ENCODE measurements at places on chromosomes 1 and 21. TPM values are rescaled to one million over a fixed set of nuclear protein-coding genes. Genes with fewer than 3 reads are reported as not detected.

The NES gene
- 179 TPM for polyA plus RNA-seq

The GJB3 gene
- 0.10 TPM for polyA plus RNA-seq

The HENMT1 gene
- 12.3 TPM for polyA plus RNA-seq

The RIIAD1 gene
- polyA plus RNA-seq = not detected

The INAVA gene
- polyA plus RNA-seq = 37.8 TPM

The KRTAP21-2 gene
- polyA plus RNA-seq = not detected

The CATSPER4 gene
- not detected for polyA plus RNA-seq

The MAEL gene
- 2.6 TPM for polyA plus RNA-seq

The CYP4B1 gene
- 2.3 TPM for polyA plus RNA-seq

The KCNJ9 gene
- 0.08 TPM for polyA plus RNA-seq

The AGT gene
- 45.9 TPM for polyA plus RNA-seq

DNA sequence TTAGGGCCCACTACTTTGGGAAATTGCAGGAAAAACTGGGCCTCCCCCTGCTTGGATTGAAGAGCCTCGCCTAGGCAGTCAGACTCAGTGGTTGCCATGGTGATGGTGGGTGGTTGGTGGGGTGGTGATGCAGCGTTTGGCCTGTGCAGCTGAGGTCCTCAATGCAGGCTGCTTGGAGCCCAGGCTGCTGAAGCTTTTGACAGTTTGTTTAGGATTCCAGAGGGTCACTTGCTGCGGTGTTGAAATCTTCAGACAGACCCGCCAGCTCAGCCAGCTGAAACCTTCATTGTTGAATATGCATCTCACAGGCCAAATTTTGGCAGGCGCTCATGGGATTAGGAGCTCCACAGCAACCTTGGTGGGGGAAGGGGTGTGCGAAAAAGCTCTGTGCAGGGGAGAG, 67.9 kb downstream of the CACNA1E start:
- DNase-seq = no peak

DNA sequence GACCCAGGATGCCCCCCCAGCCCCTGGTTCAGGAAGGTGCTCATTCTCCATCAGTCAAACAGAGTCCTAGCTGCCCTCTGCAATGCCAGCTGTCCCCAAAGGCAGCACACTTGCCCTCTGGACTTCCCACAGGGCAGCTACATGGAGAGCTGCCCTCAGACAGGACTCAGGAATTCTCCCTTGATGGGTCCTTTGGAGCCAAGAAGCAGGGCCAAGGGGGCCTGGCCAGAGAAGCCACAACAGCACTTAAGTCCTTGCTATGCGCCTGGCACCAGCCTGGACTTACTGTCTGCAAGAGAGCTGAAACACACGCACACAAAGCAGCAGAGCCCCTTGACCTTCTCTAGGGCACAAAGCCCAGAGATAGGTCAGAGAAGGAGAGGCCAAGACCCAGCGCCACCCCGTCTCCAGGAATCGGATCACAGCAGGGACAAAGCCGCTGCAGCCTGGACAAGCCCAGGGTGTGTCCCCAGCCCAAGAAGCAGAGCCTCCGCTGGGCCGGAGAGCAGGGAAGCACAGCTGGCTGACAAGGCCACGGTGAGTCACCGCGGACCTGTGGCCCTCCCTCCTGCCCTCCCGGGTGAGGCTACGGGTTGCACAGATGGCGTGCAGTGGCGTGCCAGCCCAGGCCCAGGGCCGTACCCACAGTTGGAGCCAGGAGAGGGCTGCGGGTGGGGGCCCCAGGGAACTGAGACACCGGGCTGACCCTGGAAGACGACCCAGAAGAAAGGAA, 1.7 kb downstream of the WNT9A start:
- no peak for DNase-seq

- peak; percentile 32 for DNase-seq
Measured at GRCh38 chr21:17089091-17089491, 423.8 kb upstream of the CXADR start.

DNA sequence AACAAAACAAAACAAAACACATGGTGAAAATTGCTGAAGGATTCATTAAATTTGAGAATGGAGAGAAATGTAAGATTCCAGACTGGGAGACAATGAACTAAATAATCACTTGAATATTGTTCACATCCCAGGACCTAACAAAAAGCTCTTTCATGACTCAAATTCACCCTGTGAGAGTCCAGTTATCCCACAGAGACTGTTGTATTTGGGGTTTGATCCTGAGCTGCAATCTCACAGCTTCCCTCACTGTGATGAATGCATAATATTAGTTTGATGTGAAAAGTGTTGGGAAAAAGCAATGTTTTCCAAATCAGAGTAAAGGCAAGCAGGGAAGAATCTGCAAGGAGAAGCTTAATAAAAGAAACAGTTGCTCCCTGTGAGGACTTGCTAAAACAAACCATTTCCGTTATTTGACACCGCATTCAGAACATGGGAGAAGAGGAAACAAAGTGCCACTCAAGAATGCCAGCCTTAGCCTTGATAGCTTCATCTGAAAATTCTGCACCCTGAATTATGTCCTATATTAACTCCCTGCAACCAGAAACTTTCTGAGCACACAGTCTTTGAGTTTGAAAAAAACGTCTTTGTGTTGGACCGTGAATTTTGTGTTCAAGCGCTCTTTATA, 208.8 kb downstream of the DAB1 start:
- no peak for DNase-seq

DNA sequence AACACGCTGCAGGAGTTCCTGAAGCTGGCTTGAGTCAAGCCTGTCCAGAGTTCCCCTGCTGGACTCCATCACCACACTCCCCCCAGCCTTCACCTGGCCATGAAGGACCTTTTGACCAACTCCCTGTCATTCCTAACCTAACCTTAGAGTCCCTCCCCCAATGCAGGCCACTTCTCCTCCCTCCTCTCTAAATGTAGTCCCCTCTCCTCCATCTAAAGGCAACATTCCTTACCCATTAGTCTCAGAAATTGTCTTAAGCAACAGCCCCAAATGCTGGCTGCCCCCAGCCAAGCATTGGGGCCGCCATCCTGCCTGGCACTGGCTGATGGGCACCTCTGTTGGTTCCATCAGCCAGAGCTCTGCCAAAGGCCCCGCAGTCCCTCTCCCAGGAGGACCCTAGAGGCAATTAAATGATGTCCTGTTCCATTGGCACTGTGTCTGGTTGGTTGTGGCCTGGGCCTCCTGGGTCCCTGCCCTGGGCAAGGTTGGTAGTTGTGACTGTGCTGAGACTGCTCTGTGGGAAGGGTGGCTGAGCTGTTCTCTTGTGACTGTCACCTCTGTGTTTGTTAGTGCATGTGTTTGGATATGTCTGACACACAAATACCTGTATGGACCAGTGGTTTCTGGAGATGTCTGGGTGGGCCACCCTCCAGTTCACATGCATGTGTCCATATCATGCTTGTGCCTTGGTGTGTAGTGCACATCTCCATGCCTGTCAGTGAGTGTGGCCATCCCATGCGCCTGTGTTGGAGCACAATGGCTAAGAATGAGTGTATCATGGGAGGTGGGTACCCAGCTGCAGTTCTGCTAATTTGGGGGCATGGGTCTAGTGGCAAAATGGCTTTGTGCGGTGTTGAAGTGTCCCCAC, 1.4 kb downstream of the SH3BGRL3 start:
- DNase-seq = no peak

DNA sequence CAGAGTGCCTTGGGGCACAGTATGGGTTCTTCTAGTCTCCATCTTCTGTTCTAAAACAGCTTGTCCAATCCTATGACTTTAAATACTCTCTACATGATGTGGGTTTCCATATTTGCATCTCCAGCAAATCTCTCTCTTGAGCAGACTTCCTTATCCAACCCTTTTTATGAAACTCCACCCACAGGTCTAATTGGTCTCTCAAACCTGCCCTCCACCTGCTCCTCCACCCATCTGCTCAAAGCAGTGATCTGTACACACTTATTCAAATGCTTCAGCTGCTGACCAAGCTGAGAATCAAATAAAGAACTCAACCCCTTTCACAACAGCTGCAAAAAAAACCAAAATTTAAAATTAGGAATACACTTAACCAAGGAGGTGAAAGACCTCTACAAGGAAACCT, 11.5 kb downstream of the MCOLN2 start:
- no peak for DNase-seq

DNA sequence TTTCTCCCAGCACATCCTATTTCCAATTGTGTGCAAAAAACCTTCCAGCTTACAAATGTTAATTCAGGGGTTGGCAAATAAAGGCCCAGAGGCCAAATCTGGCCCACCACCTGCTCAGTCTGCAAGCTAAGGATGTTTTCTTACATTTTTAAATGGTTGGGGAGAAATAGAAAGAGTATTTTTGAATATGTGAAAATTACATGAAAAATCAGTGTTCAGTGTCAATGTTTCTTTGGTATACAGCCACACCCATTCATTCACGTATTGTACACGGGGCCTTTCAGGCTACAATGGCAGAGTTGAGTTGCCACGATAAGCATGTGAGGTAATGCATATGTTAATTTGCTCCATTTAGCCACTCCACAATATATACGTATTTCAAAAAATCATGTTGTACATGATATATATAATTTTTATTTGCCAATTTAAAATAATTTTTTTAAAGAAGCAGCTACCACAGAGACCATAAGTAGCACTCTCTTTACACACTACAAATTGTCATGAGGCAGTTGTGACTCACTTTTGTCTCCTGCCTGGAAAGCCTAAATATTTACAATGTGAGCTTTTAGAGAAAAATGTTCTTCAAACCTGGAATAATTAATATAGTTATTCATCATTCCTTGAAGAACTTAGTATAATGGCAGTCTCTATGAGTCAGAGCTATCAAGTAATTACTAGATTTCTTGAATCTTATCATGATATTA, 189.6 kb downstream of the SMYD3 start:
- DNase-seq = no peak

GRCh38 chr1:156540955-156541354, 31.4 kb downstream of the IQGAP3 start:
- no peak for DNase-seq

DNA sequence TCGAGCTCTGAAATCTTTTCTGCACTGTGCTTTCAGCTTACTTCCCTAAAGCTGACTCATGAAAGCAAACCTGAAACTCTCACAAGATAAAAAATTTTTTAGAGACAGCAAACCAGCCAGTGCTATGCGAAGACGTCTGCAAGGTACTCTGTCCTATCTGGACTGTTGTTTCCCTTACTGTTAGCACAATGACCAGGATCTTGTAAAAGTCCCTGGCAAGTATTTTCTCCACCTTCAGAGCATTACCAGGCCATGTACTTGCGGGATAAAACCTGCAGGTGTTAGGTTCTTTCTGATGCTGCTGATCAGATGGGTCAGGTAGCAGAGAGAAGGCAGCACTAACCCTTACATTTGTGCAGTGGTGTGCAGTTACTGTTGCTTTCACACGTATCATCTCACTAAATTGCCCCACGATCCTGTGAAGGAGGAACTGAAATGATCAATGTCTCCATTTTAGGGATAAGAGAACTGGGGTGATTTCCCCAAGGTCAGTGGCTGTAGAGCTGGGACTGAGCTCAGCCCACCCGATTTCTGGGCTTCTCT, 56.6 kb downstream of the PLXNA2 start:
- no peak for DNase-seq

- no peak for DNase-seq
Measured at GRCh38 chr1:60343736-60344135, 270.2 kb upstream of the C1orf87 start.

- no peak for DNase-seq
Measured at GRCh38 chr1:118023199-118023598, 93.7 kb downstream of the WDR3 start.

- DNase-seq = no peak
Measured at GRCh38 chr1:168151935-168152334, 15.2 kb upstream of the GPR161 start.

All from right renal cortex interstitium (tissue), 3 donors.